ENCODE measurements at places on chromosomes 13 and 19.
A peak's percentile ranks its signal among the peaks of the same experiment; 100 is the strongest.

DNA sequence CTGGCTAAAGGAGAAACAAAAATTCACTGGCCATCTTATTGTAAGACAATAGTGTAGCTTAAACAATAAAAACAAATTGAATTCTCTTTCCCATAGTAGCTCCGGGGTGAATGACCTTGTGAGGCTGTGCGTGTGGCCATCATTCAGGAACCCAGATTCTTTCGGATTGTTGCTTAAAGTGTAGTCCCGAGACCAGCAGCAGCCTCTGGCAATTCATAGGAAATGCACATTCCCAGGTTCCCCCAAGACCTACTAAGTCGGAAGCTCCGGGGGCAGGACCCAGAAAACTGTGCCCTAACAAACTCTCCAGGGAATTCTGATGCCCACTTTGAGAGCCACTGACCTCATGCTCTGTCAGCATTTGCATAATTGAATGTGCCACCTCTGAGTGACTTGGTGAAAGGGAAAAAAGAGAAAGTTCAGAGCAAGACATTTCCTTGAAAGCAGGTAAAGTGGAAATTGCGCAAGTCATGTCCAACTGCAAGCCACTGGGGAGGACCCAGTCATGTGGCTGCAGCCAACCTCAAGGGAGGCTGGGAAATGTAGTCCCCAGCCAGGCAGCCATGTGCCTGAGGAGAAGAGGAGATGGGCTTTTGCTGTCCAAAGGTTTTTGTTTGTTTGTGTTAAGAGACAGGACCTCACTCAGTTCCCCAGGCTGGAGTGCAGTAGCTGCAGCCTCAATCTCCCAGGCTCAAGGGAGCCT lies 50.7 kb upstream of the PNMA8B start:
- peak; percentile 33 for DNase-seq

- no peak for DNase-seq
Measured at GRCh38 chr19:11079999-11080398, 9.3 kb upstream of the LDLR start.

- no peak for DNase-seq
Measured at GRCh38 chr13:113732961-113733950, 25.8 kb upstream of the TMEM255B start.

DNA sequence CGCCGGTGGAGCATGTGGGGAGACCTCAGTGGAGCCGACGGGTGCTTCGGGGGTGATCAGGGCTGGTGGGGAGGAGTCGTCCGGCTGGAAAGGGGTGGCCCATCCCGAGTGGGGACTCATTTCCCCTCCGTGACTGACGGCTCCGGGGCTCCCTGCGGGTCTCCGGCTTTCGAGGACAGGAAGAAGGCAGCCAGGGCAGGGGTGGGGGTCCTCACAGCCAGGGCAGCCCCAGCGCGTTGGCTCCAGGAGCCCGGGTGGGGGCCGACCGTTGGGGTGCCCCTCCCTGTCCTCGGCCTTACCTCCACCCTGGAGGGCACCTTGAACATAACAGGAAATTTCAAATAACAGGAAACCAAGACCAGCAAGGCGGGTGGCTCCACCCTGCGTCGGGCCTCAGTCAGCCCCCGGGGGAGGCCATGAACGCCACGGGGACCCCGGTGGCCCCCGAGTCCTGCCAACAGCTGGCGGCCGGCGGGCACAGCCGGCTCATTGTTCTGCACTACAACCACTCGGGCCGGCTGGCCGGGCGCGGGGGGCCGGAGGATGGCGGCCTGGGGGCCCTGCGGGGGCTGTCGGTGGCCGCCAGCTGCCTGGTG lies at the start of gene S1PR4:
Gene S1PR4, plus strand, starts transcription at position 393 of the 596 bp plus-strand sequence. Its CDS starts 24 bp downstream, at position 417.
- DNase-seq: no peak

DNA sequence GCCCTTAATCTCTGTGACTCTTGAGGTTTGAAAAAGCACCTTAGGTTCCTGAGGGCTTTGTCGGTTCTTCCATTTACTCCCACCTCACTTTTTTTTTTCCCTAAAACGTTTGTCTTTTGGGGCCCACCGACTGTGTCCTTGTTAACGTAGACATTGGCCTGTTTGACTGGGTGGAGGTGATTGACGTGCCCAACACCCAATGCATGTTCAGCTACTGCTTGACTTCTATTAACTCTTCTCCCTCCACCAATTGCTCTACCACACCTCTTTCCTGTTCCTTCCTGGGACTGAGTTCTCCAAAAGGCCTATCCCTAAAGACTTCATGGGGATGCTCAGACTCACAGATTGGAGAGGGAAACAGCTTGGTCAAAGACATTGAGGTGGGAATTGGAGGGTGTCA lies 17.3 kb downstream of the CKM start:
- no peak for DNase-seq

DNA sequence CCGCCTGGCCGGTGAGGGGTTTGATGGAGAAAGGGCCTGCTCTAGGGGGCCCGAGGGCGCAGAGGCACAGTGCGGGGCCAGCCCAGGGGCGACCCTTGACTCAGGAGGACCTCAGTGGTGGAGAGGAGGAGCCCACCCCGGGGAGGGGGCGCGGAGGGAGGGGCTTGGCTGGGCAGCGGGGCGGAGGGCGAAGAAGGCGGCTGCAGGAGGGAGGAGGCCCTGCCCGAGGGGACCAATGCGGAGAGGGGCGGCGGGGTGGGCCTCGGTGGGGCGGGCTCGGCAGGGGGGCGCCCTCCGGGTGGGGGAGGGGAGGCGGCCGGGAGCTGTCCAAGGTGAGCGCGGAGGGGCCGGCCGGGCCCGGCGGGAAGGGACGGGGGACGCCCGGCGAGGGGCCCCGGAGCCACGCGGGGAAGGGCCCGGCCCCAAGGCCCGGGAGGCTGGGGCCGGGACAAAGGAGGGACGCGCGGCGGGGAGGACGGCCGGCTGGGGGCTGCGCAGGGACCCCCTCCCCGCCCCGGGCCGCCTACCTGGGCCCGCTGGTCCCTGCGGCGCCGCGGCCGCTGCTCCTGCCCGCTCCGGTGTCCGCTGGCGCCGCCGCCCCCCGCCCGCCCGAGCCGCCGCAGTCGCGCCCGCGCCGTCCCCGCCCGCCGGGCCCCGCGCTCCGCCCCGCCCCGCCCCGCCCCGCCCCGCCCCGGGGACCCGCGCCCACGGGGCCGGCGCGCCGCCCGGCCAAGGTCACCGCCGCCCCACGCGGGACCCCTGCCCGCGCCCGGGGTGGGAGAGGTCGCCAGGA lies at the start of gene DIRAS1:
Gene DIRAS1, minus strand, starts transcription at position 596 of the 793 bp plus-strand sequence. CDS start 3,566 bp downstream, outside the sequence.
- DNase-seq: no peak

- DNase-seq: no peak
Measured at GRCh38 chr13:107977071-107977574, 238.2 kb downstream of the LIG4 start.

Measured in umbilical cord (tissue), 2 donors.